ENCODE measurements at places on chromosomes 6 and 20.

GRCh38 chr20:47146686-47147085 is 209.8 kb downstream of the ZMYND8 start:
- DNase-seq, result no peak

DNA sequence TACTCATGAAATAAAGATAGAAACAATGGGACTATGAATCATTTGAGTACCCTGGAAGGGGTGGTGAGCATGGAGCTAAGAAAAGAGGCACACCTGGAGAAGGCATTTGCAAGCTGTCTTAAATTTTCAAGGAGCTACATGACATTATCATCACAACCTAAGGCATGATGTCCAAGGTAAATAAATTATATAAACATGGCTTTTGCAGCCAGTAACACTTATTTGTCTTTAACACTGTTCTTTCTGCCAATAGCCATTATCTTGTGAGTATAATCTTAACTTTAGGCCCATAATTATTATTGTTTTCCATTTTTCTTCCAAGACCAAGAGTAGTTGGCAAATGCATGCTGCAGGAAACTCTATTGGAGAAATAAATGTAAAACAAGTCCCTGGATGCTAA is 63.7 kb downstream of the ALDH5A1 start:
- no peak for DNase-seq

DNA sequence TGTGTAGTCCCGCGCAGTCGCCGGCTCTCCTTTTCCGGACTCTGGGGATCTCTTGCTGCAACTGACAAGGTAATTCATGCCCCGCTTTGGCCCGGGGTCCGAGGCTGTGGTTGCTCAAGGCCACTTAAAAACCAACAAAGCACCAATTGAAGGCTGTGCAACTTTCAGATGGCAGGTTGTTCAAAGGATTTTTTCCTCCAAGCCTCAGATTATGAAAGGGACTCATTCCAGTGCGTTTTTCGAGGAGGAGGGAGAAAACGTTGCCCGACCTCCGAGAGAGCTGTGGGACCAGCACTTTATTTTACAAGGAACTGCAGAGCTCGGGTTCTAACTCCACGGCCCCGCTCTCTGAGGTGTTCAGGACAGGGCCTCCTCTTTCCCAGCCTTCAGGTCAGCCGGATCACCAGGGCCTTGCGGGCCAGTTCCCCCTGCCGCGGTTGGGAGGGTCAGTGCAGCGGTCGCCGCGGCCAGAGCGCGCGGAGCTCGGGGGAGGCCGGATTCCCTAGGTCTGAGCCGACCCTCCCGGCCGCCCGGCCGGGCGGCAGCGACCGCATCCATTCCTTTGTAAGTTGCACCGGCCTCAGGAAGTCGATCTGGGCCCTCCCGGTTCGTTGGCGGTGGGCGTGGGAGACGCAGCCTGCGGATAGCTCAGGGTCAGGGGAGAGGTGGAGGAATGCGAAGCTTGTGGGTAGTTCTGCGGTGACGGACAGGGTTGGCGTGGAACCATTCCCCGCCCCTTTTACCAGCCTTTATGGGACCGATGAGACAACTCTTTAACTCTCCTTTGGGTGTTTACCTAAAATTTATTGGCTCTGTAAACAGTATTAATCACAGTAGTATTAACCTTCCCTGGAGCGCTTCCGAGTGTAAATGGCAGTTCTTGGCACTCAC is 1.6 kb downstream of the UTRN start:
- peak; percentile 83 for DNase-seq

DNA sequence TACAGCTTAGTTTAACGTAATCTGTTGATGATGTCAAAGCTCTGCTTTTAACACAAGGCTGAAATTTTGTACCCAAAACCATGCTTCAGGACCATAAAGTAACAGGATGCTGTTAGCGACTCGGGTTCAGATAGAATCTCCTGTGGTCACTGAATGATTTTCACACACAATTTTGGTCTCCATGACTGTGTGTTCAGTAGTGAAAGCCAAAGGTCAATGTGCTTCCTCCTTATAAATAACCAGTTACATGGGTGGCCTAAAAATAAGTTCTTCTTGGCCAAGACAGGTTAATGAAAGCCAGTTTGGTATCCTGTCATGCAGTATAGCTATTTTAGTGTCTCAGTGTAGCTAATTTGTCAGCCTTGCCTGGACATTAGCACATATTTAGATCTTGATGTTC is 19.1 kb upstream of the LOC128125822 start:
- no peak for DNase-seq

GRCh38 chr6:156646496-156646895 is 130.7 kb upstream of the ARID1B start:
- no peak for DNase-seq

GRCh38 chr6:27138837-27139755 is 108.4 kb upstream of the PRSS16 start:
- peak; percentile 83 for DNase-seq

DNA sequence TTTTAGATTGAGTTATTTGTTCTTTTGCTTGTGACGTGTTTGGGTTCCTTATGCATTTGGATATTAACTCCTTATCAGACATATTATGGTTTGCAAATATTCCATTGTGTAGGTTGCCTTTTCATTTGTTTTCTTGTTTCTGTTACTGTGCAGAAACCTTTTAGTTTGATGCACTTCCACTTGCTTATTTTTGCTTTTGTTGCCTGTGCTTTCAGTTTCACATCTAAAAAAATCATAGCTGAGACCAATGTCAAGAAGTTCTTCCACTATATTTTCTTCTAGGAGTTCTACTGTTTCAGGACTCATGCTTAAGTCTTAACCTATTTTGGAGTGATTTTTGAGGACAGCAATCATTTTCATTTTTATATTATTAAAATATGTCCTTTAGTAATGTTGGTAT is 113.5 kb downstream of the EPM2A start:
- no peak for DNase-seq

GRCh38 chr6:7373739-7374138 is 15.8 kb downstream of the CAGE1 start:
- no peak for DNase-seq

GRCh38 chr6:142443102-142443501 is 141.3 kb downstream of the ADGRG6 start:
- DNase-seq, result no peak

DNA sequence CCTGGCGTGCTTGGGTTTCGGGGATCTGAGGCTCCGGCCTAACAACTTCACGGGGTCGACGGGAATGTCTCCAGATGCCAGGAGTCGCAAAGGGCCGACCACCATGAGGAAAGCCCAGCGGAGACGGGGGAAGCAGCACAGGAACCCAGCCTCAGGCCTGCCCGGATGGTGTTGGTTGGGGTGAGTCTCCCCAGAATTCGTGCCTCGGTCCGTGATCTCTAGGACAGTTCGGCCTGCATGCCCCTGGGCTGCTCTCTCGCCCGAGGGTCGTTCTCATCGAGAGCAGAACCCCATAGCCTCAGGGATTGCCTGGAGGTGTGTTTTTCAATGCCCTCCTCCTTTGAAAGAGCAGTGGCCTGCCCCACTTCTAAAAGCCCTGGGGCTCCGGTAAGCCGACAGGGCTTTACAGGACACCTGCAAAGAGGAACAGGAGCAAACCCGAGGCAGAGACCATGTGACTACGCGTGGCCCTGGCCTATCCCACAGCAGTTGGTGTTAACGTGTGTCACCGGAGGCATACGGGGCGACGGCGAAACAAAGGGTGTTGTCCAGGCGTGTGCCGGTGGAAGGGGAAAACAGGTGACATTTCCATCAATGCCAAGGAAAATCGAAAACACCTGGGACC is 973.1 kb upstream of the DEFB115 start:
- no peak for DNase-seq

DNA sequence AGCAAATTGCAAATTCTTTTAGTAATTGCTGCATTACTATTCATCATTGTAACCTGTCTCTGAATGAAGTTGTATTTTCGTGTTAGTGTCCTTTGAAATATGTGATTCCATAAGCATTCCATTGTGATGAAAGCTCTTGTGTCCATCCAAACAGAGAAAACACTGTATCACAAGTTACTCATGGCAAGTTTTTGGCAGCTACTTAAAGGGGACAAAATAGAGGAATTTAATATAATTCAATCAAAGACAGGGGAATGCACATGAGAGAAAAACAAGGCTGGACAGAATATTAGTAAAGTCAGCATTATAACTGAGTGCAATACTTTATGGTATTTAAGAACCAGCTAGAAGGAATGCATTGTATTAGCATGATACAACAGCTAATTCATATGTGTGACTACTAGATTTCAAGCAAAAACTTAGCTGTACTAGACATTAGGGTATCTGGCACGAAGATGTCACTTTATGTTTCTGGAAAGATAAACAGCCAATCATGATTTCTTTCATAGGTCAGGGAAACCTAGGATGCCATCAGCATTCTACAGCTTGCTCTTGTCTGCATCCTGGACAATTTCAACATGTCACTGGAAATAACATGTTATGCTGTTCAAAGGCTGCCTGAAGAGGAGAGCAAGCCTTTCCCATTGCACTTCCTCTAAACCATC is 270.6 kb upstream of the MARCKS start:
- no peak for DNase-seq
